Pancreas (tissue), 10 donors: ENCODE measurements at places on chromosomes 5 and 9. TPM values are rescaled to one million over a fixed set of nuclear protein-coding genes. Genes with fewer than 3 reads are reported as not detected.

DNA sequence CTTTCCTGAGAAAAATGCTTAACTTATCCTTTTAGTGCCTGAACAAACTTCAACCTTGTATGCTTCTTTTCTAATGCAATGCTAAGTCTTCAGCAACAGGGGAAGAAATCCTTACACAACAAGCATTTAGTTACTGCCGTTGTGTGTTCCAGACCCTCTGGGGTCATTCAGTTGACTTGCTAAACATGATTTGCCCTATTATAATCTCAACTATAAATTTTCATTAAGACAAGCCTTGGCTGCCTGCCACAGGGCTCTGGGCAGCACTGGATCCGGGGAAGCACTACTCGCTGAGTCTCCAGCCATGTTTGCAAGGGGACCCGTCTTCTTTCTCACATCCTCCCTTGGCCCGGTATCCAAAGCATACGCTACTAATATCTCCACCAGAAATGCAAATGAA is 58.1 kb downstream of the PTCH1 start:
- H3K27ac ChIP-seq, result no peak overlapping the region
- H3K36me3 ChIP-seq, result peaks cover 23% of the 10 kb centered on the region
- H3K4me3 ChIP-seq, result no peak overlapping the region
- H3K4me1 ChIP-seq, result no peaks in the 10 kb centered on the region

GRCh38 chr5:63961598-63962161 is 565 bp downstream of the HTR1A start:
- H3K4me1 ChIP-seq, result no peaks in the 10 kb centered on the region
- no peak overlapping the region for H3K4me3 ChIP-seq
- peaks cover 5% of the 10 kb centered on the region for H3K27me3 ChIP-seq
- H3K36me3 ChIP-seq, result no peaks in the 10 kb centered on the region

- no peaks in the 10 kb centered on the region for H3K4me1 ChIP-seq
- DNase-seq, result no peak
- no peaks in the 10 kb centered on the region for H3K27me3 ChIP-seq
- H3K4me3 ChIP-seq, result no peak overlapping the region
- no peak overlapping the region for H3K27ac ChIP-seq
Measured at GRCh38 chr5:166926138-166926537, 1365.3 kb upstream of the WWC1 start.

GRCh38 chr9:111037708-111038330 is 451 bp downstream of the LPAR1 start:
- H3K36me3 ChIP-seq, result no peaks in the 10 kb centered on the region
- H3K4me1 ChIP-seq, result no peaks in the 10 kb centered on the region
- no peaks in the 10 kb centered on the region for H3K27me3 ChIP-seq
- H3K27ac ChIP-seq, result peak overlapping the region; percentile 91
- peak overlapping the region; percentile 80 for H3K4me3 ChIP-seq
- peak; percentile 49 for DNase-seq

The GZMA gene
- polyA plus RNA-seq, result 0.91 TPM

GRCh38 chr5:145543968-145544367 is 291.2 kb downstream of the PRELID2 start:
- H3K4me1 ChIP-seq, result no peaks in the 10 kb centered on the region
- H3K27me3 ChIP-seq, result no peaks in the 10 kb centered on the region
- H3K4me3 ChIP-seq, result no peak overlapping the region
- no peak overlapping the region for H3K27ac ChIP-seq
- no peak for DNase-seq
- H3K36me3 ChIP-seq, result no peaks in the 10 kb centered on the region

GRCh38 chr5:38031304-38031703 is 191.5 kb upstream of the GDNF start:
- H3K4me1 ChIP-seq, result no peaks in the 10 kb centered on the region
- H3K27me3 ChIP-seq, result no peaks in the 10 kb centered on the region
- H3K27ac ChIP-seq, result no peak overlapping the region
- no peaks in the 10 kb centered on the region for H3K36me3 ChIP-seq

The ABO gene
- 3.3 TPM for polyA plus RNA-seq

DNA sequence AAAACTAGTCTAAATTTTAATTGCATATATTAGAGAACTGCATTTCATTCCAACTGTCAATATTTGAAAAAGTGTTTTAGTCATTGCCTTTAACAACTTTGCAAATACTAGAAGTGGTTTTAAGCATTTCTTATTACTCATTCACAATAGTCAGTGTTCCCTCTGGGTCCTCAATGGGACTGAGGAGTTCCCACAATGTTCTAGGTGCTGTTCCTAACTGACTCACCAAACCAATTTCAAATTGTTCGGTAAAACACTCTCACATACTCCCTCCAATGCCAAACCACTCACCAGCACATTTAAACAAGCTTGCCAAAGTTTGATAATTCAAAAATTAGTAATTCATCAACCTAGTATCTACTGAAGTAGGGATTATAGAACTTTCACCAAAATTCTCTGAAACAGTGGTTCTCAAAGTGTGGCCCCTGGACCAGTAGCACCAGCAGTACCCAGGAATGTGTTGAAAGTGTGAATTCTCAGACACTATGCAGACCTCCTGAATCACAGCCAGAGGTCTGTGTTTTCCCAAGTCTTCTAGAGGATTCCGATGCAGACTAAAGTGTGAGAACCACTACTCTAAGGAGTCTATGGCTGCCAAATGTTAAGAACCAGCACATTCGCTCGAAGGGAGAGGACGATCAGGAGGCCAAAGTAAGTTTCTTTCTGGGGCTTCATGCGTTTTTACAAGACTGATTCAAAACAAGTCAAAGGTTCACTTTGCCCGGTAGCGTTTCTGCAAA is 72.8 kb downstream of the APBA1 start:
- no peak overlapping the region for H3K27ac ChIP-seq
- H3K36me3 ChIP-seq, result no peaks in the 10 kb centered on the region
- DNase-seq, result no peak

- no peak overlapping the region for H3K4me3 ChIP-seq
- H3K36me3 ChIP-seq, result no peaks in the 10 kb centered on the region
- H3K27me3 ChIP-seq, result no peaks in the 10 kb centered on the region
- H3K4me1 ChIP-seq, result peaks cover 6% of the 10 kb centered on the region
- no peak overlapping the region for H3K27ac ChIP-seq
- DNase-seq, result no peak
Measured at GRCh38 chr9:110248361-110248760, 7.9 kb downstream of the TXN start.

DNA sequence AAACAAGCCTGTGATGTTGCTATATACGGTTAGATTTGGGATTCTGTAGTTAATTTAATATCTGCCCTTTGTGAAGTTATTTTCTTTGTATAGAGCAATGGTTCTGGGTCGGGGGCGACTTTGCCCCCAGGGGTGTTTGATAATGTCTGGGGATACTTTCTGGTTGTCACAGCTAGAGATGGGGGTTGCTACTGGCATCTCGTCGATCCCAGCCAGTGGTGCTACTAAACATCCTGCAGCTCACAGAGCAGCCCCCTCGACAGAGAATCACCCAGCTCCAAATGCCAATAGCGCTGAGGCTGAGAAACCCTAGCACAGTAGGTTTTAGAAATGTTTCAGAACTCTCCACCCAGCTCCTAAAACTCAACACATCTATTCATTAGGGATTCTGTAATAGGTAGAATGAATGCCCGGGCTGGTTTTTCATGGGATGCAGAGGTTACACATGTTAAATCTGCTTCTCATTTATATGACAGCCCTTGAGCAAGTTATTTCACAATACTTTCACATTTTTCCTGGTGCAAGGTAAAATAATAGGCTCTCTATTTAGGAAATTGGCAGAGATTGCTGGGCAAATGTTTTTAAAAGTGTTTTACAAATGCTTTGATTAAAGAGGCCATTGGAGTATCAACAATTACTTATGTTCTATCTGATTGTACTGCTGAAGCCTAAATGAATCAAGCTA is 75.2 kb upstream of the CTSL start:
- no peaks in the 10 kb centered on the region for H3K27me3 ChIP-seq
- no peak for DNase-seq
- H3K4me1 ChIP-seq, result no peaks in the 10 kb centered on the region
- no peak overlapping the region for H3K27ac ChIP-seq
- peaks cover 27% of the 10 kb centered on the region for H3K36me3 ChIP-seq

GRCh38 chr9:92071634-92072033 is 43.6 kb downstream of the SPTLC1 start:
- DNase-seq, result no peak
- H3K4me1 ChIP-seq, result no peaks in the 10 kb centered on the region
- no peak overlapping the region for H3K4me3 ChIP-seq
- no peaks in the 10 kb centered on the region for H3K27me3 ChIP-seq
- no peak overlapping the region for H3K27ac ChIP-seq

The CATSPER3 gene
- polyA plus RNA-seq, result 1.7 TPM

The PCDHB12 gene
- 1.3 TPM for polyA plus RNA-seq

DNA sequence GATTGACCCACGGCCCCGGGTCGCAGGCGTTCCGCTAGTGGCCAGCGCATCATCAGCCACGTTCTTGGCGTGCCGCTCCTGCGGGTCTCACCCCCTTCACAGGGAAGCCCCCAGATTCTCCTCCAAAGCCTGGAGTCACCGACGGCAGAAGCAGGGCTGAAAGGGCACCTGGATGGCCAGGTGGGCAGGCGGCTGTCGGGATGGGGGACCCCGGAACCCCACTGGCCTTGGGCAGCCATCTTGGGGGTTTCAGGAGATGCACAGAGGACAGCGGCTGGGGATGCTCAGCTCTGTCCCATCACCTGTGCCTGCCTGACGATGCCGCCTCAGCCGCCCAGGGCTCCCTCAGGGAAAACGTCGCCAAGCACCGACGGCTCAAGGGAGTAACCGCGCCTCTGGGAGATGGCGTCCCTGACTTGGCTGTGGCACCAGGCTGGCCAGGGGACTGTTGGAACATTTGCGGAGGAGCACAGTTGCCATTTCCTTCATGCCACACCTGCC is 14.1 kb upstream of the SLC9A3 start:
- no peak overlapping the region for H3K4me3 ChIP-seq
- peak; percentile 47 for DNase-seq
- peaks cover 2% of the 10 kb centered on the region for H3K4me1 ChIP-seq

GRCh38 chr9:130823435-130823834 is 11.6 kb upstream of the ABL1 start:
- H3K4me3 ChIP-seq, result no peak overlapping the region
- no peaks in the 10 kb centered on the region for H3K27me3 ChIP-seq
- no peaks in the 10 kb centered on the region for H3K36me3 ChIP-seq
- no peak for DNase-seq

The NAIP gene
- polyA plus RNA-seq, result 12.9 TPM

DNA sequence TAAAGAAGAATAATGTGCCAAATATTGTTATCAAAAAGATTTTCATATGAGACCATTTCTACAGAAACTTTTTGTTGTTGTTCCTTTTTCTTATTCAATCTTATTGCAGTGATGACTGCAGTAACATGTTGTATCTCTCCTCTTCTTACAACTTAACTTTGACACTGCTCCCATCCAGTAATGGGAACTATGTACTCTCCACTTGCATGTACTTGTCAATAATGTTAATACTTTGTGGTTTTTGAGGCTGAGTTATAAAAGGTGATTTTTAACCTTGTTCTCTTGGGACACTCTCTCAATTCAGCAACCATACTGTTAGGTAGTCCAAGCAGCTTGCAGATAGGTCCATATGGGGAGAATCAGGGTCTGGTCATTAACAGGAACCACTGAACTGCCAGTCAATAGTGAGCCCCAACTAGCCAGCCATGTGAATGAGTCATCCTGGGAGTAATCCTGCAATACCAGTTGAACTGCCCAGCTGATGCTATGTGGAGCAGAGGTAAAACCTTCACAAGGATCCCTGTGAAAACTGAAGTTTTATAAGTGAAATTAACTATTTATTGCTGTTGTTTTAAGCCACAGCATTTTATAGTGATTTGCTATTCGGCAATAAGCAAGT is 199.6 kb upstream of the DAB2 start:
- H3K36me3 ChIP-seq, result no peaks in the 10 kb centered on the region
- no peak overlapping the region for H3K27ac ChIP-seq
- H3K4me1 ChIP-seq, result peaks cover 7% of the 10 kb centered on the region
- peak; percentile 60 for DNase-seq

The PCDHGC3 gene
- 20.0 TPM for polyA plus RNA-seq

The PCDHAC1 gene
- 0.34 TPM for polyA plus RNA-seq

- DNase-seq, result no peak
- no peak overlapping the region for H3K27ac ChIP-seq
- H3K27me3 ChIP-seq, result no peaks in the 10 kb centered on the region
- H3K36me3 ChIP-seq, result no peaks in the 10 kb centered on the region
- no peaks in the 10 kb centered on the region for H3K4me1 ChIP-seq
- no peak overlapping the region for H3K4me3 ChIP-seq
Measured at GRCh38 chr9:128819716-128820664, 1.7 kb downstream of the ENDOG start.

The ST8SIA4 gene
- 0.80 TPM for polyA plus RNA-seq

- H3K4me1 ChIP-seq, result no peaks in the 10 kb centered on the region
- H3K36me3 ChIP-seq, result no peaks in the 10 kb centered on the region
- no peak overlapping the region for H3K4me3 ChIP-seq
- no peak overlapping the region for H3K27ac ChIP-seq
Measured at GRCh38 chr9:134914501-134914834, 3.2 kb downstream of the FCN1 start.

DNA sequence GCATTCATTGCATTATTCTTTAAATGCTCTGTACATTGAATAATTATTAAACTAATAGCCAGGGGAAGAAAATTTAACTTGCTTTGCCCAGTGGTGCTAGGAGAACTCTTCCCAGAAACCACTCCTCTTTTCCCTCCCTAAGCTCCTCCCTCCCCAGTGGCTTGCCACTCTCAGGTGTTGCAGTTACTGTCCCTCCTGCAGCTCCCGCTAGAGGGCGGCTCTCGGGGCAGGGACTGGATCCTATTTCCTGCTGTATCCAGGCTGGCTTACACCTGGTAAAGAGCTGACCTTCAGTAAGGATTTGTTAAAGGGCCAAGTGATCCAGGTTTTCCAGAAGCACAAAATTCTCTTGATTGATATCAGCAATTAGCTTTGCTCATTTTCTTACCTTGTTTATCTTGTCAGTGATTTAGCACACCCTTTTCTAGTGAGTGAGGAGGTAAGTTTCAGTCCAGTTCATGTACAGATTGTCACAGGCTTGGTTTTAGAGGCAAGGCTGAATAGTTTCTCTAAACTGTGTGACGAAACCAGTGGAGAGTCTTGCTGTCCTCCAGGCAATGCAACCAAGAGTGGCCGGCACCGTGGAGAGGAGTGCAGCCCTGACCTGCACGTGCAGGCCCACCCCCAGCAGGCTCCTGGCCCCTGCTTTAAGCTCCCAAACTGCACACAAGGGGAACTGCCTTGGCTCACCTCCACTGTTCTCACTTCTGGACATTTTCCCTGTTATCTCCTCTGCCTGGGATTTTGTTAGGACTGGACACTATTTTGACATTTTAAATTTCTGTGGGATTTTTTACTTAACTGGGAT is 423.8 kb downstream of the SPOCK1 start:
- H3K4me3 ChIP-seq, result no peak overlapping the region
- H3K36me3 ChIP-seq, result no peaks in the 10 kb centered on the region
- H3K27me3 ChIP-seq, result no peaks in the 10 kb centered on the region
- peak; percentile 90 for DNase-seq
